ENCODE measurements at places on chromosomes 12 and 14. TPM values are rescaled to one million over a fixed set of nuclear protein-coding genes. Genes with fewer than 3 reads are reported as not detected.

DNA sequence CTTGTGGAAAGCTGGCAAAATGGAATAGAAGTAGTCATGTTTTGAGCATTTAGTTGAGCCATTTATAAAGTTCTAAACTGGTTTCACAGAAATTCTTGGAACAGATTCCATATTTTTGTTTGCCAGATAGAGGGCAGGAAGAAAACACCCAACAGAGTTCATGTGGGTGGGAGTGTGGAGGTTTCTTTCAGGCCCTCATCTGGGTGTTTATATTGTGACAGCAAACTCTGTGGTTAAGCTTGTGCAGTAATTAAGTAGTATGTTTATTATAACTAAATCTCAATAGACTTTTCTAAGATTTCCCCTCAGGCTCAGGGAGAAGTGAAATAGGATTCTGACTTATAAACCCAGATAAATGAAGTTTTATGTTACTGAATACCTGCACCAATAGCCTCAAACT, 57.4 kb downstream of the SPPL3 start:
- no peak for DNase-seq

DNA sequence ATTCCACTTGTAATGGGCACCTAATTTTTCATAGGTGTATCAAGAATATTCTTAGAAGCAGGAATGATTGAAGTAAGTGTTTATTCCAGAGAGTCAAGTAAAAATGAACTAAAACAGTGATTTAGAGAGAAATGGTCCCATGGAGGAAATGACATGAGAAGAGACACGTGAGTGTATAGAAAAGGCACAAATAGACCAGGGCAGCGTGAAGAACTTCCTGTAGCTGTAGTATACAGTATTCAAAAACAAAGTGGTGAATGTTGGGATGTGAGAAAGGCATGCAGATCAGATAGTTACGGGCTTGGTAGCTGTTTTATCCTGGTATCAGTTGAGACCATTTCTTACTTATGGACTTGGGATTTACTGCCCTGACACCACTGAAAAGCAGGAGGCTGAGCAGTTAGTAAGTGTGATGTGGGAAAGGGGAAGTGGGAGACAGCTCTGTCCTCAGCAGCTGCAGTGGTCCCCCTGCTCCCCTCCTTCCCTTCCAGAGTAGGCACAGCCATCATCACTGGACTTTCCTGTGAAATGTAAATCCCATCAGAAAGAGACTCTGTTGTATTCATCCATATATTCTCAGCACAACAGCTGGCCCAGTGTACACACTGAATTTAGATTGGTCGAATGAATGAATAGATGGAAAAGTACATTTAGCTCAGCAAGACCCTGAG, 16.8 kb upstream of the TESPA1 start:
- DNase-seq: no peak

The SYNE3 gene
- 2.9 TPM for polyA plus RNA-seq

- no peak for DNase-seq
These were observed 1.8 kb downstream of the FBXL14 start for GRCh38 chr12:1592444-1593173.

DNA sequence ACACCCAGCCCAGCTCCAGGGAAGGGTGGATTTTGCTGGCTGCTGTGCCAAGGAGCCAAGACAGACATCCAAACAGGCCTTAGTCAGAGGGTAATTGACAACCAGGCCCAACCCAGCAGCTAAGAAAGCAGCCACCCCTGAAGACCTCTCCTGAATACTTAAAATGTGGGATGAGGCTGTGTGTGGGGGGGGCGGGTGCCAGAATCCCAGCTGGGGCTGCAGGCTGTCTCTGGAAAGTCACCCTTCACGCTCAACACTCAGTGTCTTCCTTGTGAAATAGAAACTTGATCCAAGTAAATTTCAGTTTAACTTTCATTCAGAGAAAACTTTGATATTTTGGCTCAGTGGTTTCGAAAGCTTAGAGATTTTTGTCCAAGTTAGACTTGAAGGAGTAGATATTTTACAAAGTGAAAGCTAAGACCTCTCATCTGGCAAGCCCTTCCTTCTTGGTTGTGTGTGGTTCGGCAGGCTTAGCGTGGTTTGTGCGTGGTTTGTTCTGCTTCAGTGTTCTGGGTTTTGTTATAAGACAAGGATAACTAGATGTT, 5.1 kb downstream of the PAPLN start:
- DNase-seq: no peak

- no peak for DNase-seq
These were observed 184.9 kb downstream of the ALG10B start for GRCh38 chr12:38501481-38501880.

The CCDC60 gene
- 0.73 TPM for polyA plus RNA-seq

The KCNH3 gene
- 1.3 TPM for polyA plus RNA-seq

- DNase-seq: no peak
These were observed 15.2 kb downstream of the ARL6IP4 start for GRCh38 chr12:122995503-122996187.

- DNase-seq: no peak
These were observed 214.7 kb downstream of the PDZRN4 start for GRCh38 chr12:41402801-41403200.

The PTPRB gene
- polyA plus RNA-seq: 39.2 TPM

- no peak for DNase-seq
These were observed 3.6 kb upstream of the TNFRSF1A start for GRCh38 chr12:6345319-6346091.

DNA sequence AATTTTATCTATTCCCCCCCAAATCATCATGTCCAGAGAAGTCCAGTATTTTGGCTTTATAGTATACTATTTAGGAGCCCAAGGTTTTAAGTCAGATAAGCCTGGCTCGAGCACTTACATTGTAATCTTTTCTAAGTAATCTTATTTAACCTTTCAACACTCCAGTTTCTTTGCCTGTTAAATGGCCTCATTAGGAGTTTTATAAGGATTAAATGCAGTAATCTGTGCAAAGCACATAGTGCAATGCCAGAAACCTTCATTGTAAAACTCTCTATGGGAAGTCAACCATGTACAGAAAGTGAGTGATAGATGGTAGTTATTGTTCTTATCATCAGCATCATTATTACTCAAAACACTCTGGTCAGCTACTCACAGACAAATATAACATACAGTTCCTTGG, 1330.4 kb downstream of the SLC16A7 start:
- DNase-seq: no peak

GRCh38 chr14:22220427-22220826, 368.6 kb downstream of the DAD1 start:
- no peak for DNase-seq

DNA sequence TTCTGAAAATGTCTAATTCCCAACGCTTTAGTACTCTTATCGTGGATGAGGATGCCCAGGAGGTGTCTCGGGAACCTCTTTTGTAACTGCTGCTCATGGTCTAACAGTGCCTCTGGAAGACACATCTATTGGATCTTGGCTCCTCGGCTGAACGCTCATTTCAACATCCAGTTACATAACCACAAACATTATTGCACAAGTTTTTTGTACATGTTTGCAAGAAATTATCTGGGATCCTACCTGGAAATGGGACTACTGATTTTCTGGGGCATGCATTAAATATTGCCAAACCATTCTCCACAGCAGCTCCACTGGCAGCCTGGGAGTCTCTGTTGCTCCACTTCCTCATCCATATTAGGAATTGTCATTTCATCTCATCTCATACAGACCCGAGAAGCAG, 117.5 kb upstream of the EVL start:
- no peak for DNase-seq

- peak; percentile 90 for DNase-seq
These were observed at the start of gene ACIN1 for GRCh38 chr14:23094666-23095195. TSS of gene ACIN1 (minus strand) at chr14:23095136. CDS start at chr14:23095112, 24 bp downstream.
